Naive thymus-derived CD8-positive, alpha-beta T cell (primary cell): ENCODE measurements at places on chromosomes 7 and 10. TPM values are rescaled to one million over a fixed set of nuclear protein-coding genes. Genes with fewer than 3 reads are reported as not detected.

CHN2 gene
- 0.90 TPM for polyA plus RNA-seq

CEP55 gene
- not detected for polyA plus RNA-seq

CAMK2B gene
- not detected for polyA plus RNA-seq

RTKN2 gene
- polyA plus RNA-seq, result 0.09 TPM

DOCK4 gene
- polyA plus RNA-seq, result 0.30 TPM
